ENCODE measurements at places on chromosomes 2 and 18.

GRCh38 chr2:55590810-55591440, 26.5 kb downstream of the PPP4R3B start:
- peak; percentile 13 for DNase-seq

DNA sequence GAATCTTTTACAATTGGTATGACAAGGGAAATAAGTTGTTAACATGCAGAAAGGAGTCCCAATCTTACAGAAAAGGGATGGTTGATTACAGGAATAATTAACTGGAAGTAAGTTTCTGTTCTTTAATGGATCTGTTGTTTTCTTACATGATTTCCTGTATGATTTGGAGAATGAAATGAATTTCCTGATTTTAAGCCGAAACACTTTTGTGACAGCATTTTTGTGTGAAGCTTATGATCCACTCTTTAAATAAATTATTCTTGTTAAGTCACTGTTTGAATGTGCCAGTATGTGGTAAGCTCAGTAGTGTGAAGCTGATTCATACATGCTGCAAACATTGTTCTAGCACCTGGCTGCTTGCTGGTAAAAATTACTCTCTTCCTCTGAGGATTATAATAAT, 516.2 kb downstream of the DCDC2C start:
- no peak for DNase-seq

- DNase-seq = no peak
These were observed 88.2 kb downstream of the TMEM163 start for GRCh38 chr2:134630504-134631159.

- DNase-seq = peak; percentile 17
These were observed 81.0 kb downstream of the TAF4B start for GRCh38 chr18:26307161-26307773.

- no peak for DNase-seq
These were observed 123.4 kb downstream of the MRO start for GRCh38 chr18:50696436-50696835.

GRCh38 chr2:31263636-31264190, 29.8 kb downstream of the EHD3 start:
- DNase-seq = no peak

DNA sequence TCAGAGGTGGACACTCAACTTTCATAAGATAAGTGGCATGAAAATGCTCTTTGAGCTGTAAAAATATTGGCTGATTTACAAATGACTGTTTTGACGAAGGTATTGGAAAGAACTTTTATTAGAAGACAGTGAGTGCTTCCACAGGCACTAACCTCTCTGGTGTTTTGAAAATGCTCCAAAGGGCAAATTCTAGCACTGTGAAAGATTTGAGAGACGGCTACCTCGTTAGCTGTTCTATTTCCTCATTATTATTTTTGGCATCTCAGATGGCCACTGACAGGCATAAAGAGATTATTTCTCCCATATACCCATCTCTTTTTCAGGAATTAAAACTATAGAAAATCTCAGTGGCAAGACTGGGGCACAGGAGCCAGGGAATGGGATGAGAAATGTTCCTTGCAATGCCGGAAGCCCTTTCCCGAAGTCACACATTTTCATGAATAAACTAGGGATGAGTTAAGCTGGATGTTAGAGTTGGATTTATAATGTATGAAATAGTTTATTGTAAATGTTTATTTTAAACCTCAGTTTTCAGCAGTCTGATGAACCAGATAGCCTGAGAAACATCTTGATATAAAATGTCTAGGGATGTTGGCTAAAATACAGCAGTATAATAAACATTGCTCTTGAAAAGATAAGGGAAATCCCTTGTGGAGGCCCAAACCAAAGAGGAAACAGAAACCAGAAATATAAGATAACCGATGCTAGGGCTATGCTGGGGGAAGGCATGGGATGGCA, 175.7 kb downstream of the ASB1 start:
- no peak for DNase-seq

DNA sequence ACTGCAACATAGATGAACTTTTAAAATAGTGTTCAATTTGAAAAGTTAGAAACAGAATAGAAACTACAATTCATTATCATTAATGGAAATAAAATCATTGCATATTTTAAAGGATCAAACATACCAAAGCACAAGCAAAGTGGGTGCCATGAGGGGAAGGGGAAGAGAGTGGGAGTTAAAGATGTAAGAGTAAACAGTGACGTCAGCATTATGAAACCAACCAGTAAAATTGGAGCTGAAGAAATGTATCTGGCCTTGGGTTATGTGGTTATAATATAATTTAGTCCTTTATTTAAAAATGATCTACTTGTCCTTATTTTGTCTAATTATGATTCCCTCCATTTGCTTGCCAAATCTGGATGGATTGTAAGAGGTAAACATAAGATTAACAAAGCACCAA, 6.0 kb downstream of the LINC00305 start:
- no peak for DNase-seq

DNA sequence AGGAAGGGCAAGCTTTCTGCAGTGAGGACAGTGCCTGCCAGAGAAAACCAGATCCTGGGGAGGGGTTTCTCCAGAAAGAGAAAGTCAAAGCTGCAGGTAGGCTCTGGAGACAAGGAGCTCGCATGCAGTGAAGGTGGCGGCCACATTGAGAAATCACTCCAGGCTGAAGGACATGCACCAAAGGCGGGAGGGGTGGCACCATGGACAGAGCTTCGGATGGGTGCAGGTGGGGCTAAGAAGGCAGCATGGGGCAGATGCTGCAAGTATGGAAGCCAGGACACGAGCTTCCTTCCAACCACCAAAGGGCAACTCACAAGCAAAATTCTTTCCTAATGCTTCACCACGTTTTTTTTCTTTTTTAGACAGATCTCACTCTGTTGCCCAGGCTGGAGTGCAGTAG, 104.4 kb upstream of the SLC35G4 start:
- DNase-seq = no peak

- DNase-seq = no peak
These were observed 91.5 kb downstream of the EIPR1 start for GRCh38 chr2:3285901-3286645.

Measured in skeletal muscle cell (primary cell).